ENCODE measurements at places on chromosomes 7 and 10. TPM values are rescaled to one million over a fixed set of nuclear protein-coding genes. Genes with fewer than 3 reads are reported as not detected.

Gene ZNF282
- total RNA-seq = 46.4 TPM

Gene LLCFC1
- total RNA-seq = not detected

Gene FAM25G
- not detected for total RNA-seq

Gene CD36
- total RNA-seq = 0.12 TPM

Gene SEMA3A
- 3.2 TPM for total RNA-seq

Gene ENTPD1
- total RNA-seq = not detected

Gene HABP2
- not detected for total RNA-seq

Gene C10orf62
- 0.26 TPM for total RNA-seq

Gene CDNF
- 2.9 TPM for total RNA-seq

Gene GHRHR
- not detected for total RNA-seq

Gene VWA2
- total RNA-seq = not detected

Gene FOXI2
- not detected for total RNA-seq

Gene FEZF1
- not detected for total RNA-seq

Gene GNGT1
- total RNA-seq = not detected

Gene PRKCQ
- 0.52 TPM for total RNA-seq

Gene DGKI
- total RNA-seq = 1.4 TPM

Gene LARP4B
- total RNA-seq = 127 TPM

Gene SVIL
- total RNA-seq = 43.3 TPM

Gene SPDYE5
- total RNA-seq = 0.16 TPM

Gene ITPRID1
- total RNA-seq = not detected

Gene NYAP1
- not detected for total RNA-seq

Gene FGL2
- not detected for total RNA-seq

Gene TAF6
- total RNA-seq = 47.2 TPM

Gene PHYHIPL
- not detected for total RNA-seq

Gene BHLHA15
- total RNA-seq = 6.0 TPM

Gene SPDYE9
- not detected for total RNA-seq

Gene CYP3A4
- total RNA-seq = not detected

Gene GALNT17
- not detected for total RNA-seq

Gene NUTM2A
- total RNA-seq = 0.82 TPM

Gene FGFBP3
- 1.1 TPM for total RNA-seq

Gene FAM13C
- not detected for total RNA-seq

Gene FAM20C
- 14.2 TPM for total RNA-seq

Gene SEMA3E
- 0.51 TPM for total RNA-seq
